Esophagus squamous epithelium (tissue), 5 donors: ENCODE measurements at places on chromosomes 5 and 9.
A peak's percentile ranks its signal among the peaks of the same experiment; 100 is the strongest.

- DNase-seq: no peak
Observed at GRCh38 chr5:168553377-168554130, 24.4 kb downstream of the FBLL1 start.

GRCh38 chr5:36724467-36725332 is 118.3 kb downstream of the SLC1A3 start:
- peak; percentile 23 for DNase-seq

- DNase-seq: no peak
Observed at GRCh38 chr9:113619491-113620376, 156.2 kb downstream of the RGS3 start.

GRCh38 chr5:89901983-89902382 is 507.6 kb downstream of the CETN3 start:
- DNase-seq: no peak

- DNase-seq: no peak
Observed at GRCh38 chr5:157506981-157507780, 47.2 kb downstream of the NIPAL4 start.

DNA sequence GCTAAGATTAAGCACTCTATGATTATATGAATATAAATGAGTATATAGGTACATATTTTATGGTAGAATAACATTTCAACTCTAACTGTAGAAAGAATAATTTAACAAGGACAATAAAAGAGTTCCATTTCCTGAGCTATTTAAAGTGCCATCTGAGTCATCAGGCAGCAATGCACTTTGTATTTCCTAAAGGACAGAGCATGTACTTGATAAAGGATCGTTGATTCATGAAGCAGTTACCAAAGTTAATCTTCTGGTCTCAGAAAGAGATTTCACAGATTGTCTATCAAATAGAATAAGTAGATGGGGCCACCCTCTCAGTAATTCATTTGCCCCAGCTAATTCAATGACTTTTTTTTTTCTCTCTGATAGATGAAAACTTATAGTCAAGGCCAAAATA is 747.8 kb downstream of the CDH18 start:
- no peak for DNase-seq

DNA sequence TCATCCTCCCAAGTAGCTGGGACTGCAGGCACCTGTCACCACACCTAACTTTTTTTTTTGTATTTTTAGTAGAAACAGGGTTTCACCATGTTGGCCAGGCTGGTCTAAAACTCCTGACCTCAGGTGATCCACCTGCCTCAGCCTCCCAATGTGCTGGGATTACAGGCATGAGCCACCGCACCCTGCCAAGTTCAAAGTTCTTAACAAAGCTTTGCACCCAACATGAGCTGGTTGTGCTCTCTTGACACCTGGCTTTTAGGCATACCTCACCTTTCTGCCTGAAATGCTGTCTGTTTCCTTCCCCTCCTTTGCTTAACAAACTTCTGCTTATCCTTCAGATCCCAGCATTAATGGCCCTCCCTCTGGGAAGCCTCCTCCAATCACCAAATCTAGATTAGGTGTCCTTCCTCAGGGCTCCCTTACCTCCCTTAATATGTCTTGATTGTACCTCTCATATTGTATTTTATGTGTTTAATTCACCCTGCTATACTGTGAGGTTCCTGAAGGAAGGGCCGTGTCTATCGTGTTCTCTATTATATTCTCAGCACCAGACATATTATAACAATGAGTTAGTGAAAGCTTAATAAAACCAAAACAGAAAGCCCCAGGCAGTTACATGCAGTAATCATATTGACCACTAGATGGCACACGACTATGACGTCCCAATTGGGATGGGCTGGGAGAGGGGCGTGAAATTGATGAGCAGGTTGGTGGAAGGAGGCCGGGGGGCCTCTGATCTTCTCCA is 62.9 kb upstream of the PPARGC1B start:
- DNase-seq: no peak

DNA sequence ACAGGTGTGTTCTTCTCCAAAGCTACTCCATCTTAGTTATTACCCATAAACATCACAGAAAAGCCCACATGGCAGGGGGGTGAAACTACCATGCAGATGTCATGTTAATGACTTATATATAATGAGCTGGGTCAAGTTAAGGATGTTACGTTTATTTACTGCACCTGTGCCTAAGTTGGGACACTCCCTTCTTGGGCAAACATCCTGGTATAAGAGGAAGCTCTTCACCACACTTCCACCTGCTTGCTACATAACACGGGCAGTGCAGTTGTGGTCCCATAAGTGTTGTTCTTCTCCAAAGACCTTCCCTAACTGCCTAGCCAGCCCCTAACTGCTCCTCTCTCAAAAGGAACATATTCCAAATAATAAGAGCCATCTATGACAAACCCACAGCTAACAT is 9.3 kb upstream of the ZCCHC9 start:
- DNase-seq: no peak

DNA sequence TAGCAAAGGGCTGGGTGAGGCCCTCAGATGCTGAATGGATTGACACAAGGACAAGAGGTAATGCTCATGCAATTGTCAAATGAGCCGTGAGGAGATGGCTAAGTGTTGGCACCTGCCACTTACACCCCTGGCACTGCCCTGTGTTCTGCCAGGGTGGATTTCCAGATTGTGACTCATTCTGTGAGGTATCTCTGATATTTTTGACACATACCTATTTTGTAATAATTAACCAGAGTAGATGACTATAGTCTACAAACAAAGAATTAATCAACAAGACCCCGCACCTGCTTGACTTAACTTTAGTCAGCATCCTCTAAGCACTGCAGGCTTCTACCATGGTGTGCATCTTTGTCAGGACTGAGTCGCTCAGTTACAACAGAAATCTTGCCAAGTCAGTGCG is 200.8 kb downstream of the DIRAS2 start:
- no peak for DNase-seq

DNA sequence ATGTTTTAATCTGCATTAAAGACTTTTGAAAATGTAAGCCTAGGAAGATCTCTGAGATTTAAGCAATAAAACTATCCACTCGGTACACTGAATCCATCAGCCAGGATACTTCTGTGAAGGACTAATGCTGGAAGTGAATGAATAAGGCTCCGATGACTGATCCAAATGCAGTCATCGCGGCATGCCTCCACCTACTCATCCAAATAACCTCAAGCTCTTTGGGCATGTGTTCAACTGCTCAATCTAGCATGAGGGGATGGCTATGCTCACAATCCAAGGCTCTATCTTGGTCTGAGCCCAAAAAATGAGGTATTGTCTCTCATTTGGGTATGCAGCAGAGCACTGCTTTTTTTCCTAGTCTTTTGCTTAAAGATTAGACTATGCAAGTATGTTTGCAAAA is 19.2 kb downstream of the MARCHF3 start:
- no peak for DNase-seq

GRCh38 chr9:85971731-85972130 is 30.8 kb downstream of the NAA35 start:
- no peak for DNase-seq

DNA sequence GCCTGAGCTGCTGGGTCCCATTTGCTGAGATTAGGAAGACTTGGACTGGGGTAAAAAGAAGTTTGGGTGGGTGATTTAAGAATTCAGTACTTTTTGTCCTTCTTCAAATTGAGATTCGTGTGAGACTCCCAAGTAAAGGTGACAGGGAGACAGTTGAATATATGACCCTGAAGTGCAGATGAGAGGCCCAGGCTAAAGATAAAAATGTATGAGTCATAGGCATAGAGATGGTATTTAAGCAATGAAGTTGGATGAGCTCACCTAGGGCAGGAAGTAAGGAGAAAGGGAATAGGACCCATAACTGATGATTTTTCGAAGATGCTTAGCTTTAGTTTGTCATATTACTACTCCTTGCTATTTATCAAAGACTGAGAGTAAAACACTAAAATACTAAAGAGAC is 255.9 kb upstream of the ADRA1B start:
- DNase-seq: no peak

GRCh38 chr5:67416986-67417385 is 220.4 kb upstream of the CD180 start:
- DNase-seq: no peak

GRCh38 chr9:98164912-98165311 is 27.5 kb downstream of the CORO2A start:
- DNase-seq: no peak

DNA sequence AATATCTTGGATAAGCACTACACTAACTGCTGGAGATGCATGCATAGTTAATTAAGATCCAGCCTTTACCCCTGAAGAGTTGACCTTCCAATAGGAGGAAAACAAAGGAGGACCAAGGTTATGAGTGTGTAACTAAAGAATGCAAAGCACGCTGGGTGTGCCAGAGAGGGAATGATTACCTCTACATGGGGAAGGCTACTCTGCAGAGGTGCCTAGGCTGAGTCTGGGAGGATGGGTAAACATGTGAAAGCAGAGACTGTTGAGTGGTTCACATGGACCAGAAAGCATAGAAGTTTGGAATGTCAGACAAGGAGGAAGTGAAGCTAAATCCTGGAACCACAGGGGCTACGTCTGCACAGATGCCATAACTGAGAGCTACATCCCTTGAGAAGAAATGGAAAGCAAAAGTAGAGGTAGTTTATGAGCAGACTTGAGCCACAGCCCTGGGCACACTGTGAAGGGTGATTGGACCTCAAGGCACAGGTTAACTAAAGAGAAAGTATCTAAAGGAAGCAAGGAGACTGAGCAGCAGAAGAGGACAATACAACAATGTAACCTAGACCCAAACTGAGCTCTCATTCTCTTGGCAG is 176.2 kb downstream of the DENND1A start:
- DNase-seq: no peak

- no peak for DNase-seq
Observed at GRCh38 chr9:118567861-118568260, 801.4 kb downstream of the BRINP1 start.
